GOT3 (cell line): ENCODE measurements at places on chromosomes 11 and 22.
A peak's percentile ranks its signal among the peaks of the same experiment; 100 is the strongest.

- no peak for DNase-seq
Measured at GRCh38 chr22:44907765-44908737, 101.8 kb downstream of the PHF21B start.

DNA sequence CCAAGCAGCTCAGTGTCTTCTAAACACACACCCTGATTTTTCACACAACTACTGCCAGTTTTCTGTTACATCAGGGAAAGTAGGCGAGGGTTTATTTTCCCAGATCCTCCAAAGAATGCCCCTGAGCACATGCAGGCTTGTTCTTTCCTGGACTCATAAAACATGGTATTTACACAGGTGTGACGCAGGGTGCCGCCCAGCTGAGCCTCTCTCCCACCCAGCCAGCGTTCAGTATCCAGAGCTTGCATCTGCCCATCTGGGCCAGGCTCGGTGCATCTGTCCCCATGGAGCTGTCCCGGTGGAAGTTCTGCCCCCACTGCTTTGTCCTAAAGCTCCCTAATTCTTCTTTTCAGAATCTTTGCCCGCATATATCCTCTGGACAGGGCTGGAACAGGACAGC is 44.8 kb upstream of the ISX start:
- no peak for DNase-seq

- no peak for DNase-seq
Measured at GRCh38 chr11:67022341-67022933, 497 bp upstream of the SYT12 start.

- DNase-seq, result no peak
Measured at GRCh38 chr11:116192509-116193210, 580.1 kb downstream of the BUD13 start.

DNA sequence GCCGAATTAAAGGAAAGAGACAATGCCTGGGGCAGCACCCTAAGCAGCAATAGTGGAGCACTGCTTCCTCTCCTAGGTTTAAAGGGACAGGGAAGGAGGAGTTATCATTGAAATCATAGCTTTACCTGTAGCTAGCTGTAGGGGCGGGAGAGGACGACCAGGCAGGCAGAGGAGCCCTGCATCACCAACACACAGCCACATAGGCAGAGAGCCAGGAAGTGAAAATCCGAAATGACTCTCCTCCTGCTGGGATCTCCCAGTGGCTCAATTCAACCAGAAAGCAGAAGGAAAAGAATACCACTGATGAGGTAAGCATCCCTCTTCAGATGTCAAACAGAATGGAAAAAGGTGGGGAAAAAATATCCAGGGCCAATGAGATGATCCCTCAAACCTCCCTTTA is 20.4 kb downstream of the MRGPRX4 start:
- DNase-seq, result no peak

- DNase-seq, result no peak
Measured at GRCh38 chr11:121716060-121716459, 263.3 kb upstream of the SORL1-AS1 start.

DNA sequence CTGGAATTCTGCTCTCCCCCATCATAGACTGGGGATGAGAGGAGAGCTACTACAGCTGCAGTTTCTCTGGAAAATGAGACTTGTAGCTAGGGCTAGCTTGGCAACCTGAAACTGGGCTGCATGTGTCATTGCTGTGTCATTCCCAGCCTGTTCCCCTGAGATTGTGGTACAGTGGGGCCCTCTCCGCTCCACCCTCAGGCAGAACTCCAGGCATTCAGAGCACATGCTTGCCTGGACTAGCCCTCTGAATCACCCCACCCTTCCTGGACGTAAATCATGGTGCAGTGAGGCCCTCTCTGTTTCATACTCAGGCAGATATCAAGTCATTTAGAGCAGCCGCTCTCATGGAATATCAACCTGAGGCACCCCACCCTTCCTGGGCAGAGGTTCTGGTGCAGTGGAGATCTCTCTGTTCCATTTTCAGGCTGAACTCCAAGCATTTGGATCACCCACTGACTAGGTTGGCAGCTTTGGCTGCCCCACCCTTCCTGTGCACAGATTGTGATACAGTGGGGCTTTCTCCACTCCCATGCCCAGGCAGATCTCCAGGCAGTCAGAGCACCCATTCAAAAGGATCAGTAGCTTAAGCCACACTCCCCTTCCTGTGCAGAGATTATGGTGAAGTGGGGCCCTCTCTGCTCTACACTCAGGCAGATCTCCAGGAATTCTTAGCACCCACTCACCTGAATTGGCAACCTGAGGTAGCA is 274.4 kb downstream of the C11orf87 start:
- DNase-seq, result no peak

DNA sequence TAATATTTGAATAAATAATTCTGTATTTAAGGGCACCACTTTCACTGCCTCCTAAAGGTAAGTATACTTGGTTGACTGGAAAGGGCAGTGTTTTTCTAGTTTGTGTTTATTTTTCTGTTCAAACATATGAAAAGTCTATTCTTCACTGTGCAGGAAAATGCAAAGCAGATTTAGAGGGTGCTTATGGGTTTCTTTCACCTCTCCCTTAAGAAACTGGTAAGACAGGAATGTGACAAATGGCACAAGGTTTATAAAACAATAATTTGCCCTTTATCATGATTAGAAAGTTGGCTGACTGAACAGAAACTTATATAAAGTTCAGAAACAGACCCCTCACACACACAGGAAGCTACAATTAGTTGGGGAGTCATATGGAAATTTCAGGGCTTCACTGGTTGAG is 60.6 kb downstream of the PLEKHA7 start:
- no peak for DNase-seq

DNA sequence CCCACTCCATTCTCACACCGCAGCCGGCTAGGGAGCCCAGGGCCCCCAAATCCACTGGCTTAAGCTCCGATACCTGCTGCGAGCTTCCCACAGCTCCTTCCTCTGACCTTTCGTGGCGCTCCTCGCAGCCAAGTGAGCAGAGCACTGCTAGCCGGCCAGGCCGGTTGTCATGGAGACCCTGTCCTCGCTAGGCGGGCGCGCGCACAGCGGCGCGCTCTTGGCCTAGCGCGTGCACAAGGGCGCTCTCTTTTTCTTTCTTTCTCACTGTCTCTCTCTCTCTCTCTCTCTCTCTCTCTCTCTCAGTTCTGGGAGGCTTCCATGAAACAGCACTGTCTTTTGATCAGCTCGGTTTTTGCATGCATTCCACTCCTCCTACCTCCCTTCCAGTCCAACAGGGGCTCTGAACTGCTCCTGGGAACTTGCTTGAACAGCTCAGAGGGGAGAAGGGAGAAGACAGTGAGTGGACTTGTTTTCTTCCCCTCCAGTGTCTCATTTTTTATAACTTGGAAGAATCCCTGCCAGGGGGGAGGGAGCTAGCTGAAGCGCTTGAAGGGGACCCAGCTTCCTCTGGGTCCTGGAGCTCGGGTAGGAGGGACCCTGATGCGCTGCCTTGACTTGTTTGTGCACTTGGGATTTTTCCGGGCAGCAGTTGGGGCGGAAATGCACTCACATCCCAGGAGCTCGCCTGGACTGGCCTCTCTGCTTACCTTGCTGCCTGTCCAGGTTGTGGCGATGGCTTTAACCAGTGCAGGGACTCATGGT is 100.3 kb upstream of the AKIP1 start:
- DNase-seq, result peak; percentile 17

DNA sequence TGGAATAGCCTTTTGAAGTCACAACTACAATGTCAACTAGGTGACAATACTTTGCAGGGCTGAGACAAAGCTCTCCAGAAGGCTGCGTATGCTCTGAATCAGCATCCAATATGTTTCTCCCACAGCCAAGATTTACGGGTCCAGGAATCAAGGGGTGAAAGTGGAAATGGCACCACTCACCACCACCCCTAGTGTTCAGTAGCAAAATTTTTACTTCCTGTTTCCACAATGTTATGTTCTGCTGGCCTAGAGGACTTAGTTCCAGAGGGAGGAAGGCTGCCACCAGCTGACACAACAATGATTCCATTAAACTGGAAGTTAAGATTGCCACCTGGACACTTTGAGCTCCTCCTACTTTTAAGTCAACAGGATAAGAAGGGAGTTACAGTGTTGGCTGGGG is 68.5 kb upstream of the MPEG1 start:
- DNase-seq, result no peak

DNA sequence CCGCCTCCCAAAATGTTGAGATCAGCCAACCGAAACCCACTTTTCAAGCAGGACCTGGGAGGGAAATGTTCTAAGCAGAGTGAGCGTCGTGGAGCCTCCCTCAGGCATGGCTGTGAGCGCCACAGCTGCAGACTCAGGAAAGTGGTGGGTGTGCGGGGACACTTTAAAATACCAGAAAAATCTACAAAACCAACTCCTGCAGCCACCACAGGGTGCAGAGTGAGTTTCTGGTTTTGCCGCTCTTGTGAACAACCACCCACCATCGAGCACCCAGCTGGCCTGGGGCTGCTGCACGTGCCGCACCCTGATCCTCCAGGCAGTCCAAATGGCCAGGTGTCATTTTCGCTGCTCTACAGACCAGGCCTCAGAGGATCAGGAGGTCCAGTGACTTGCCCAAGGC is 46.9 kb downstream of the CELSR1 start:
- no peak for DNase-seq

DNA sequence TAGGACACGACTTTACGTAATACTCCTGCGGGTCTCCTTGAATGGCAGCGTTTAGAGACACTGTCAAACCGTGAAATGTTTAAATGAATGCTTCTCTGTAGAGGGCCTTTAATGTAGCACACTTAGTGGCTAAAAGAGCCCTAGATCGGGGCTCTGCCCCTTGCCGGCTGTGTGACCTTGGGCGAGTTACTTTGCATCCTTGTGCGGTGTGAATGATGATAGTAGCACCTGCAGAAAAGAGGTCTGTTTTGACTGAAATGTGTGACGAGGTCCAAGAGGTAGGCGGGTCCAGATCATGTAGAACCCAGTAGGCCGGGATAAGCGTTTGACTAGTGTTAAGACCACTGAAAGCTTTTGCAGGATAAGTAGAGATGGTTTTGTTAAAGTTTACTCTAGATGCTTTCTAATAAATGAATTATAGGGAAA is 866 bp downstream of the MED17 start:
- DNase-seq, result no peak

DNA sequence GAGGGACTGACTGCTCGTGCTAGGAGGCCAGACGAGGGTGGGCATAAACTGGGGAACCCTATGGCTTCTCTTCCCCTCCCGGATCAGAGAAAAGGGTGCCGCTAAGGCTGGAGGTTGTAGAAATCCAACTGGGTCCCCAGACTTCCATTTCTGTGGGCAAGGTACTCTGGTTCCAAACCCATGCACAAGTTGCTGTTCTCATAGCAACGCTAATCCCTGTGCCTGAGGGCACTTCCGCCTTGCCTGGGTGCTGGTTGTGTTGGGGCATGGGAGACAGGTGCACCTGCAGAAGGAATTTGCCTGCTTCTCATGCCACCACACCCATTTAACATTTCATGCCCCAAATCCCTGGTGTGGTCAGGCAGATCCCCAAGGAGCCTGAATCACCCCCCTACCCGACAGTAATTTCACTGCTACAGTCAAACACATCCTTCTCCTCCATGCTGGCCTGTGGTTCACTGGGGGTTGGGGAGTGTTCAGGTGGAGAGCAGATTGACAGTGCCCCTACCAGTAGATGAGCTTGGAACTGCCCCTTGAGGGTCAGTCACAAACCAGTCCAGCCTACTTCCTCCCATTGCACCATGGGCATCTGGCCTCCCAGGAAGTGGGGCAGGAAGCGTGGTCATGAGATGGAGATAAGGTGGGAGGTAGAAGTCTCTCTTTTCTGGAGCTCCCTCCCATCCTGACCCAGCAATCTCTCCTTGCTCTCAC is 1.2 kb downstream of the C2CD2L start:
- DNase-seq, result no peak

- DNase-seq, result no peak
Measured at GRCh38 chr11:59302991-59303390, 55.7 kb upstream of the OR5AN1 start.

DNA sequence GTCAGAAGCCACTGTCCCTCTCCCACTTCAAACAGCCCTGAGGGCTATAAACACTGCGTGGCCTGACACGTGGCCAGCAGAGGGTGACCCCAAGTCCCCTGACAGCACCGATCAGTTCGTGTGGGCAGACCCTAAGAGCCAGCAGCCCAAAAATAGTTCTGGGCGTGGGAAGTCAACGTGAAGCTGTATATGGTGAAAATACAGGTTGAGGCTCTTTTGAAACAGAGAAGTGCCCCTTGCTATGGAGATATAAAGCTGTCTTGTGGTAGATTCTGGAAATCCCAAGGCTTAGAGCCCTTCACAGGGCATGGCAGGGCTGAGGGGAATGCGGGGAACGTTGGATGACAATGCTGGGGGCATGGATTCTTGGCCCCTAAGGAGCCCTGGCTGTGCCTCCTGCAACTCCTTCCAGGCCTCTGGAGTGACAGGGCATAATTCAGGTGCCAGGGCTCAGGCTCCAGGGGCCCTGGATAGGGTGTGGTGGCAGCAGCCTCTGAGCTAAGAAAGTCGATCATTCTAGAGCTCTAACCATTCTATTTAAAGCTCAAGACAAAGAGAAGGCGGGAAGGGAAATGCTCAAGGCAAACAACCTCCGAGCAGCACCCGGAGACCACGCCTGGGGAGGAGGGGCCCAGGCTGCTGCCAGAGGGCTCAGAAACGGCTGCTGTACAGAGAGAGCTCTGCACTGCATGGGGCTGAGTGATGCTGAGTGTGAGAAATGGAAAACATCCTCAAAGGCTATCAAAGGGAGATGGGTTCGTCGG is 60.4 kb upstream of the CD5 start:
- no peak for DNase-seq

- no peak for DNase-seq
Measured at GRCh38 chr11:93741882-93742226, 382 bp downstream of the C11orf54 start.

GRCh38 chr22:49023879-49024774 is 803.5 kb downstream of the BRD1 start:
- DNase-seq, result no peak

DNA sequence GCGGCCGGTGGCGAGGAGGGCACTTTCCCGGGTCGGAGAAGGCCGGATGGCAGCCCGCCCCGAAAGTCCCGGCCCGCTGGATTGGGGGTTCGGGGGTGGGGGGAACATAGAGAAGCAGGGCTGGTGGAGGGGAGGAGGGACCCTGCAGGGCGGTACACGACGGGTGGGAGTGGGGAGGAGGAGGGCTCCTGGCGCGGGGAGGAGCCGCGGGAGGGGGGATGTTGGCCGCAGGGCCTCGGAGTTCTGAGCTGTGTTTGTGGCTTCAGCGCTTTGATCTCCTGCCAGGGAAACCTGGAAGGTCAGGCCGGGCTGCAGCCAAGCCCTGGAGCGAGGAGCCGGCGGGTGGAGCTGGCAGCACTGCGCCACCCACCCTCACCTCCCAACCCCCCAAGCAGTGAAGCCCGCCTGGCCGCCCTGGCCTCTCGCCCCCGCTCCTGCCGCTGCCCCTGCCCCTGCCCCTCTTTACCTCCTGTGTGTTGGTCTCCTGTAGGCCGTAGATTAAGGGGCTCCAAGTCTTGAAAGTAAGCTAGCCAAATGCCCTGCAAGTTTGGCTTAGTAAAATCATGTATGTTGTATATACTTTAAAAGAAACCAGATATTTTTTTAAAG is 30.9 kb downstream of the C22orf31 start:
- DNase-seq, result no peak

- DNase-seq, result no peak
Measured at GRCh38 chr11:114511079-114511478, 48.6 kb downstream of the NXPE1 start.

- DNase-seq, result no peak
Measured at GRCh38 chr11:6615046-6615445, 3.0 kb upstream of the TAF10 start.

- no peak for DNase-seq
Measured at GRCh38 chr11:36354221-36355003, 58.3 kb downstream of the PRR5L start.

GRCh38 chr11:120023120-120023519 is 114.8 kb downstream of the TRIM29 start:
- DNase-seq, result no peak
